ENCODE measurements at places on chromosomes 3 and 15.

- no peak for DNase-seq
Observed at GRCh38 chr15:67521783-67522568, 1.0 kb downstream of the C15orf61 start.

GRCh38 chr3:194713299-194714136 lies 27.8 kb downstream of the FAM43A start:
- DNase-seq = no peak

DNA sequence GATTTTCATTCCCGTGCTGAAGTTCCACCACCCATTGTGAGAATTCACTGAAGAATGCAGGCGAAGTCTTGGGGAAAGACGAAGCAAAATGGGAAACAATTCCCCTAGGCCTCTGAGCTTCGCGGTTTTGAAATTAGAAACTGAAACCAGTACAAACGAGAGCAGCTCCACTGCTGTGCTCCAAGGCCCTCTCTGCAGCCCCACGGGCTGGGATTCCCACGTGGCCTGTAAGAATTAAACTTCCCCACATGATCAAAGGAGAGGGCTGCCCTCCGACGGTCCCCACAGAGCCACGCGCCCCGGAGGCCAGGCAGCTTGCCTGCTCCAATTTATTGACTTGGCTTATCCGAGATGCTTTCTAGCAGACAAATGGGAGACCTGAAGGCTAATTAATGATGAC lies 144.0 kb downstream of the GREM1 start:
- DNase-seq = peak; percentile 61

DNA sequence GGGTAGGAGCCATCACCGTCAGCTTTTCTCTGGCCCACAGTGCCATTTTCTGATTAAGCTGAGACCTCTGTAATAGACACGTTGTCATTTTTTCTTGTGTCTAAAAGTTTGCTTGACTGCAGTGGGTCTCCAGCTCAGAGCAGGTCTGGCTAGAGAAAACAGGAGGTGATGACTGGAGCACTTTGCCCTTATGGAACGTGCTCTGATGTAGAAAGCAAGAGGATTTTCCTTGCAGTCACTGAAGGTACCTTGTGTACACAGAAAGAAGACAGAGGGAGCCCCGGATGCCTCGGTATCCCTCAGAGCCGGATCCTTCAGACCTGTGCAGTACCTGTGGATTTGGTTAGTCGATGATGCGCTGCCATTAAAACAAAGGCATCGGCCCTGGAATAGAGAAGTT lies 76.2 kb downstream of the IGF1R start:
- no peak for DNase-seq

DNA sequence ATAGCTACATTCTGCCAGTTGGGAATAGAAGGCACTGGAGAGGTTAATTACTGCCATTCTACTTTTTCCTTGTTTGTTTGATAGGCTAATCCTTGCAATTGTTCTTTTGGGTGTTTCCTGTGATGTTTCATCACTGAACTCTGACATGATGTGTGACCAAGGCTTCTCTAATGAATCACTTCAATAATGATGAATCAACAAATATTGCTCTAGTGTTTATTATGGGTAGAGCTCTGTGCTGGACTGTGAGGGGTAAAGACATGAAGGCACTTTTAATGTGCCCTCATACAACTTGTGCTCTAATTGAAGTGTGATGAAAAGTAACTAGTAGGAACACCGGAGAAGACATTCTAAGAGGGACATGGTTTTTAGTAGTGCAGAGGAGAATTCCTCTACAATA lies 233.6 kb downstream of the WDR72 start:
- no peak for DNase-seq

DNA sequence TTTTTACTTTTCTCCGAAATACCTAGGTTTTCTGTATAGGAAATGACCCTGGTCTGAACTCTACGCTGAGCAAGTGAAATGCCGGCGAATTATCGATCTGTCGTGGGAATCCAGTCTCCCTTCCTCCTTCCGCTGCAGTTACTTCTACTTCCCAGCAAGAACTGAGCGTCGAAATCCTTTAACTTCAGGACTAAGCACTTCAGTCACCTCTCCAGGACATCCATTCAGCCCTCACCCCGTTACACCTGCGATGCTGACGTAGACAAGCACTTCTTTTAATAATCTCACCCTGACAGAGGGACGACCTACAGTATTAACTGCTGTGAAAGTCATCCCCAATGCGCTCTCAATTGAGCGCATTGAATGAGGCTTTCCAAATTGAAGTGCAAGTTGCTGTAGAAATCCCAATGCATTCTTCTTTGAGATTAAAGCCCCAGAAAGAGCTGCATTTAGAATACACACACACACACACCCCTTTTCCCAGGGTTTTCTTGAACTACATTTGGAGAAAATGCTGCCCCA lies 1.3 kb downstream of the TOP2B start:
- DNase-seq = peak; percentile 43

DNA sequence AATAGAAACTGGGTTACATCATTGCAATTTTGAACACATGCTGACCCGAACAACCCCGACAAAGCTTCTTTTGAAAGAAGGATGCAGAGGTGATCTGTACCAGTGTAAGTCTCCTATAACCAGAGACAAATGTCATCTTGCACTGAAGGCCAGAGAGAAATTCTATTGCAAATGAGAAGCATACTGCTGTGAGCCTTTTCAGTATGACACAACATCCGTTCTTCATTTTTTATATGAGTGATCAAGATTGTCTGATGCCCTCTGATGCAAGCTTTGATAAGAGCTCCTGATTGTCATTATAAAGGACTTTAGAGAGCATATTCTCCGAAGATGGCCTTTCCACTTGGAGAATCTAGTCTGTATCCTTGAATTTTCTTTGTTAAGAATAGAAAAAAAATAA lies 36.9 kb downstream of the PCOLCE2 start:
- DNase-seq = no peak

DNA sequence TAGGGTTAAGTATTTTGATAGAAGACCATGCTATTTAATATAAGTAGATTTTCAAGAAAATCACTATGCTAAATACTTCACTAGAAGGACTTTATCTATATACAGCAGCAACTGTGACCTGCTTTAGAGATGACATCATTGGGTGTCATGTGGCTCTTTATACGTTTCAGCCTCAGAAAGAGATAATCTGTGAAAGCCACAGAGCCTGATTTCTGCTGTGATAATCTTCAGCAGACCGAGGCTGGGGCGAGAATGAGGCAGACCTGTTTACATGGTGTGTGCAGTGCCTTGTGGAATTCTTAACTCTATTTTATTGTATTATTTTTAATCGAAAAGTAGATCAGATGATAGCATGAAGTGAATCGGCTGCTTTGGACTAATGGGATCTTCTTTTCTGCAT lies 471.2 kb downstream of the MFSD1 start:
- no peak for DNase-seq

All from left hindlimb (tissue), 1 donor.